ENCODE measurements at places on chromosomes 6 and 20. TPM values are rescaled to one million over a fixed set of nuclear protein-coding genes. Genes with fewer than 3 reads are reported as not detected.
A peak's percentile ranks its signal among the peaks of the same experiment; 100 is the strongest.

GRCh38 chr20:48791014-48791413, 36.8 kb downstream of the PREX1 start:
- no peak for DNase-seq

- DNase-seq = peak; percentile 61
Measured at GRCh38 chr20:61923371-61924166, 142.1 kb downstream of the TAF4 start.

GRCh38 chr20:9916761-9917160, 77.9 kb upstream of the PAK5 start:
- DNase-seq = no peak

- no peak for DNase-seq
Measured at GRCh38 chr20:21981179-21981578, 275.7 kb downstream of the PAX1 start.

DNA sequence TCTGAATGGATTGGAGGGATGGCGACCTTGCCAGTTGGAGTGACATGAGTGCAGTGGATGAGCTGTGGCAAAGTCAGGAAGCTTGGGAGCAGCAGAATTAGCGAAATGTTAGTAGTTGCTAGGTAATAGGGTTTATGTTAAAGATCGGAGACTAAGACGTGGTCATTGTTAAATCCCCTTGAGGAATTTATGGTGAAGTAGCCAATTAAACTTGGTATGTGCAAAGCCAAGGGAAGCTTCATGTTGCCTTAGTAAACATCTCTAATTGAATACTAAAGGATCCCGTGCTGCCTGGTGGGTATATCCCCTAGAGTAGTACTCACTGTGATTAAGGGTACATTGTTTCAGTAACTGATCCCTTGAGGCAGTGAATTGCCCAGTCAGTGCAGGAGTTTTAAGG, 106.0 kb downstream of the PRIM2 start:
- no peak for DNase-seq

DNA sequence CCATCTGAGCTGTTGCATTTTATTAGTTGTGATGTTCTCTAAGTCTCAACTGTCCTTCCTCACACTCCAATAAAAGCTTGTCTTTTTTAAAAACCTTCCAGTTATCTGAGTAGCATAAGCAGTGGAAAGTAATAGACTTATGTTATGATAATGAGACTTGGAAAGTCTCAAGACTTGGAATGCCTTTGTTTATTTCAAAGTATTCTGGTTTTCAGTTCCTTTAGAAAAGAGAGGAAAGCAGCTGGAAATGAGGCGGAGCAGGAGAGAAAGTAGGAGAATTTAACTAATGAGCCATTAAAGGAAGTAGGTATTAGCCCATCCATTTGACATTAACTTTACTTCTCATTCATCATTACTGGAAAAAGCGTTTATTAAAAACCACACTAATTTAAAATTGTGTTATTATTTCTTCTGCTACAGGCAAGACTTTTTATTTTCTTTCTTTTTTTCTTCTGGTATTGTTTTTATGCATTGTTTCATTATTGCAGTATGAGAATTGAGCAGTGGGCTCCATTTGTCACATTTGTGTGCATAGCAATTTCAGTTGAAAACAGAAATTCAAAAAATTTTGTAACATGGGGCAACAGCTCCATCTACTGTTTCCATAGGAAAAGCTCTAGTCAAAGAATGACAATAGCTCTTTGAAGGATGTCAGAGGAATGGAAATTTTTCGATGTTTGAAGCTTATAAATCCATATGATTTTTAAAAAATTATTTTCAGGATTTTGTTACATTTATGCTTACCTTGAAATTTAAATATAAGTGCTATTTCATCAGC, 194.8 kb downstream of the COL9A1 start:
- DNase-seq = no peak

Gene TJAP1
- total RNA-seq = 17.4 TPM

Gene BEND3
- 1.6 TPM for total RNA-seq

Data from Right ventricle myocardium inferior (tissue), 1 donor.